ENCODE measurements at places on chromosomes 4 and X.

DNA sequence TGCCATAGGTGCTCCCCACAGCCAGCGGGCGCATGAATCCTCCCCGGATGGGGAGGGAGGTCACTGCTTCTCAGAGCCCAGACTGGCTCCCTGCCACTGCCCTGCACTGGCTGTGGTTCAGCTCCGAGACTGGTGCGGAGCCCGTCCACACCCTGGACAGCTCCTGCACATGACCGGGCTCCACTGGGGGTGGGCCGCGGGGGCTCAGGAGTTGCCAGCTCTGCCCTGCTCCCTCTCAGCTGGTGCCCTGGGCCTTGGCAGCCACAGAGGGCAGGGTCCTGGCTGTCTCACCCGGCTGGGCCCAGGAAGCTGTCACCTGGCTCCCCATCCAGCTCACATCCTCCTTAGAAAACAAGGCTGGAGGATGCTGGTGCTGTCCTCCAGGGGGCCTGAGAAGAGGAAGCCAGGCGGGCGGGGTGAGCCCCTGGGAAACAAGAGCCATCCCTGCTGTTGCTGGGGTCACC, 64.9 kb upstream of the ADRA2C start:
- no peak for DNase-seq

DNA sequence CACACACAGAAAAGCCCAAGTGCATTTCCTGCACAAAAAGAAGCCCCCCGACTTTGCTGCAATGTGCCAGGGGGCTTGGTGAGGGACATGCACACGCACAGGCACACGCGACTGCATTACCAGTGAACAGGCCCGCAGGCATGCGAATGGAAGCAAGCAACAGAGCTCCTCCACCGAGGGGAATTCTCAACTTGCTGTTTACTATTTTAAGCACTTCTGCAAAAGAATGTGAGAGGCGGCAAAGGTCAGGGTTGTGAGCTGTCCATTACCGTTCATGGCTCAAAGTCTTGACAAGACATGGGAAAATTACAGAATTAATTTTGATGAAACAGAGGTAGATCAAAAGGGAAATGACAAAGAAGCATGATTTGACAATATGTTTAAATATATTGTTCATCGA, 342.5 kb upstream of the NOCT start:
- DNase-seq, result no peak

GRCh38 chr4:152531479-152531878, 4.4 kb downstream of the FBXW7 start:
- DNase-seq, result no peak

- DNase-seq, result no peak
Measured at GRCh38 chr4:154132406-154132805, 343.5 kb upstream of the SFRP2 start.

DNA sequence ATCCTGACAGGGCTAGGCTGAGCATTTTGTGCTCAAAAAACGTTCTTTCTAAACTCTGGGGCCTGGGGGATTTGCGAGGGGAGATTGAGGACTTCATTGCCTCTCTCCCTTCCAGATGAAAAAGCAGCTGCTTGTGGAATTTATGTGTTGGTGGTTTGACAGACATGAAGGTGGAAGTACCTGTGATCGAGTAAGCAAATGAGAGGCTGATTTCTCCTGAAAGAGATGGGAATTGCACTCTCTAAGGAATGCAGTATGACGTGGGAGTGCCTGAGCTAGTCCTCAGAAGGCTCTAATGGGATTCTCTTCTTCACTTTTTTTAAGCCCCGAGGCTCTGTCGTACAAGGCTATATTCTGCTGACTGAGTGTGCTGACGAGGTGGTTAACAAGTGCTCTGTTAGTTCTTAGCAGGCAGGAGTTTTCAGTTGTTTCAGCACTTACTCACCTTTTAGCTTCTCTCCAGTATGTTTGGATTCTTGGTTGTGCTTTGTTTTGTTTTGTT, 426.8 kb upstream of the CNKSR2 start:
- DNase-seq, result no peak

GRCh38 chr4:10099499-10100325, 16.9 kb downstream of the WDR1 start:
- no peak for DNase-seq

GRCh38 chr4:12360391-12360790, 931.7 kb upstream of the HS3ST1 start:
- no peak for DNase-seq

- DNase-seq, result peak; percentile 52
Measured at GRCh38 chrX:115650916-115651315, 89.9 kb downstream of the PLS3 start.

- no peak for DNase-seq
Measured at GRCh38 chr4:73224886-73225285, 33.7 kb downstream of the ANKRD17 start.

- peak; percentile 53 for DNase-seq
Measured at GRCh38 chr4:153468587-153468986, 2.4 kb downstream of the TMEM131L start.

GRCh38 chr4:71992571-71993312, 39.1 kb upstream of the NPFFR2 start:
- DNase-seq, result no peak

Data from SK-N-SH (cell line).